HuH-7 (cell line): ENCODE measurements at places on chromosomes 16 and 17.

GRCh38 chr17:44655983-44656710, at the start of gene MEIOC:
TSS of gene MEIOC (plus strand) at chr17:44656468. CDS start at chr17:44656614, 146 bp downstream.
- DNase-seq, result no peak

- no peak for DNase-seq
Measured at GRCh38 chr16:19868421-19868820, 16.2 kb downstream of the GPRC5B start.

- no peak for DNase-seq
Measured at GRCh38 chr17:77601054-77601979, 357.2 kb upstream of the TNRC6C start.

DNA sequence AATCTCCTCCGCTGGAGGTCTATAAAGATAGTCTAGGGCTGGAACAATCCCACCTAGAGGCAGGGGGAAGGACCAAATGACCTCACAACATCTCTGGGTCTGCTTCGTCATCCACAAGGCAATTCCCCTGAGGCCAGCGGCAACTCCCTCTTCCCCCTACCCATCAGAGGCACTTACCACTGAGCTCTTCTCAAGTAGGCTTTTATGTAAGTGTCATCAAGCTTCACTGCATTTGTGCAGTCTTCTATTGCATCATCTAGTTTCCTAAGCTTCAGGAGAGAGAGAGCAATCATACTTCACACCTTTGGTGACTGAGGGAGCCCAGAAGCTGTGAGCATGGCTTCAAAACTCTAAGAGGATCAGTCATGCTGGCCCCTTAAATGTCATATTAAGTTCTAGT, 21.0 kb downstream of the CNP start:
- DNase-seq, result no peak

DNA sequence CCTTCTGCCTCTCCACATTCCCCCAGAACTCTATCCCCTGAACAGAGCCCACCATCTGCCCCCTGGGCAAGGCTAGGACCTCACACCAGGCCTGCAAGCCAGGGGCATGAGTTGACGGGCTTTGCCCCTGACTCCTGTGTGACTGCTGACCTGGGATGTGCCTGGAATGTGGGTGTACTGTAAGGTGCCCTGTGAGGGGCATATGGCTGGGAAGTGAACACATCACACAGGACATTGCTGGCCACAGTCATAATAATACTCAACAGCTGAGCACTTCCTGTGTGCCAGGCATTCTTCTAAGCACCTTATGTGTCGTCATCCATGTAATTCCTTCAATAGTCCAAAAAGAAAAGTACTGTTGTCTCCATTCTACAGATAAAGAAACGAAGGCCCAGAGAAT, 13.3 kb downstream of the CES4A start:
- DNase-seq, result no peak

DNA sequence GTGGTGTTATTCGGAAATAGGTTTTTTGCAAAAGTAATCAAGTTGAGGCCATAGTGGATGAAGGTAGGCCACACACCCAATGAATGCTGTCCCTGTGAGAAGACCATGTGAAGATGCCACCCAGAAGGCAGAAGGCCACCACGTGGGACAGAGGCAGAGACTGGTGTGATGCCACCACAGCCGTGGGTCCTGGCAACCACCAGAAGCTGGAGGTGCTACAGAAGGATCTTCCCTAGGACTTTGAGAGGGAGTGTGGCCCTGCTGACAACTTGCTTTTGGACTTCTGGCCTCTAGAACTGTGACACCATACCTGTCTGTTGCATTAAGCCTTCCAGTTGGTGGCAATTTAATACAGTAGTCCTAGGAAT, 49.3 kb downstream of the RMI2 start:
- no peak for DNase-seq

DNA sequence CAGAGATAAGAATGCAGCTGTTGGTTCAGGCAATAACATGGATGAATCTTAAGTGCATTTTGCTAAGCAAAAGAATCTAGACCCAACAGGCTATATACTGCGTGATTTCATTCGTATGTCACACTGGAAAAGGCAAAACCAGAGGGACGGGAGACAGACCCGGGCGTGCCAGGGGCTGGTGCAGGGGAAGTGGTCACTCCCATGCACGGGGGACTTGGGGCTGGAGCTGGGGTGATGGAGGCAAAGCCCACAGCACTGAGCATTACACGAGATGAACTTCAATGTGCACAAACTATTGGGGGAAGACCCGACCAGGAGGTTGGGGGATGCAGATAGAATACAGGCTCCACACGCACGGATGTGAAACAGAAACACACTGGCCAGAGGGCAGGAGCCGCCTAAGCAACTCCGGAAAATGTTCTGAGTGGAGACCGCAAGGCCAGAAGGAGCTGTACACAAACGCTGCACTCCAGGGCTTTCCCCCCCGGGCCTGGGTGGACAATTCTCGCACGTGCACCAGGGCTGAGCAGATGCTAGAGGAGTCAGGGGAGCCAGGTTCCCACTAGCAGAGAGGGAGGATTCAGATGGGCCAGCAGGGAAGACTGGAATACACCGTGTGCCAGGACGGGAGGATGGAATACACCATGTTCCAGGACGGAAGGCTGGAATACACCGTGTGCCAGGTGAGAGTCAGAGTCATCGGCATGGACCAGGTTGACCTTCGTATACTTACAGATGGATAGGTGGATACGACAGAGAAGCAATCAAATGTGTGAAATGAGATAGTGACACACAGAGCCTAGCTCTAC, 11.3 kb downstream of the LMF1 start:
- DNase-seq, result no peak

GRCh38 chr16:48156790-48157209, 1.0 kb upstream of the ABCC12 start:
- peak; percentile 45 for DNase-seq

GRCh38 chr17:75047398-75048098, 523 bp downstream of the KCTD2 start:
- no peak for DNase-seq

- no peak for DNase-seq
Measured at GRCh38 chr17:55059724-55060123, 91.2 kb downstream of the STXBP4 start.

GRCh38 chr17:58531661-58532554, 17.5 kb upstream of the MTMR4 start:
- DNase-seq, result peak; percentile 77

DNA sequence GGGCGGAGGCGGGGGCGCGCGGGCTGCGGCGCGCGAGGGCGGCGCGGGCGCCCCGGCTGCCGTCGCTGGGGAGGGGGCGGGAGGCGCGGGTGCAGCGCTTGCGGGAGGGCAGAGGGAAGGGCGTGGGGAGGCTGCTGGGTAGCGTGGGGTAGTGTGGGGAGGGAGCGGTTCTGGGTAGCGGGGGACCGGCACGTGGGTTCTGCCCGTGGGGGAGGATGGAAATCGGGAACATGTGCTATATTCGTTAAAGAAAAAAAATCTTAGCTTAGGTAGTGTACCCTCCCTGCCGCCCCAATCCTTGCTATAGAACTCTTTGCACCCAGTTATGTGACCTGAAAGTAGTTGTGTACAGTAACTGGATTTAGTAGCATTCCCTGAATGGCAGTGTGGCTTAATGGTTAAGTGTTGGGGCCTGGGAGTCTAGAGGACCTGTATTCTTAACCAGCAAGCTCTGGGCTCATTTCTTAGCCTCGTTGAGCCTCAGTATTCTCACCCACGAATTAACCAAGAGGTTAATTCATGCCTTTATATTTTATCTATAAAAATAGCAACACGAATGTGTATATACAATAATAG, 646 bp downstream of the RABEP1 start:
- DNase-seq, result no peak

DNA sequence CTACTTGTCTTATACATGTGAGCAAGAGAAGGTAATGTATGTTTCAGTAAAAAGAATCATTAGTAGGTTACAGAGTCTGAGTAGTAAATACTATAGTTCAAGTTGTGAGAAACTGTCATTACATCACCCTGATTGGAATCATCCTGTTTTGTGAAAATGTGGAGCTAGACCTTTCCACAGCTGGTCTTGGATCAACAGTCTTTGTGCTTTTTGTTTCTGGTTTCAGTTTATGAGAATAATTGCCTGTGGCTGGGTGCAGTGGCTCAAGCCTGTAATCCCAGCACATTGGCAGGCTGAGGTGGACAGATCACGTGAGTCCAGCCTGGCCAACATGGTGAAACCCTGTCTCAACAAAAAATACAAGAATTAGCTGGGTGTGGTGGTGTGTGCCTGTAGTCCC, 19.7 kb upstream of the SHISA9 start:
- DNase-seq, result no peak

GRCh38 chr16:29962344-29962994, 590 bp downstream of the TMEM219 start:
- no peak for DNase-seq

- DNase-seq, result no peak
Measured at GRCh38 chr16:56608876-56609462, 585 bp downstream of the MT2A start.

GRCh38 chr17:78322327-78322857, 37.5 kb downstream of the SOCS3 start:
- no peak for DNase-seq

- DNase-seq, result peak; percentile 9
Measured at GRCh38 chr17:52823155-52823554, 664.6 kb upstream of the CA10 start.

DNA sequence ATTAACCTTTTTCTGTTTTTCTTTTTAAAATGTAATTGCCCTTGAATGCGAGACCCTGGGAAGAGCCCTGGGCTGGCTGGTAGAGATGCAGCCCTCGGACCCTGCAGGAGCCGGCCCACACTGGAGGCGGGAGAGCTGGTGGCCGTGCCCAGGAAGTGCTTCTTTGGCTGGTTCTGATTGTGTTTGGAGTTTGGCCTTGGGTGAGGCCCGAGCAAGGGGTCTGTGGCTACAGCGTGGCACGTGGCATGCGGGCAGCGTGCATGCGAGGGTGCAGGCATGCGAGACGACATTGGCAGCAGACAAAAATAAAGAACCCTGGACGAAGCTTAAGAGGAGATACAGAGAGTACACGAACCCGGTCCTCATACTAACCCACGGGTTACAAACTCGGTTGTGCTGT, 49.7 kb downstream of the PRMT7 start:
- DNase-seq, result no peak
